Activated CD4-positive, alpha-beta T cell treated with anti-CD3 and anti-CD28 coated beads for 36 hours (primary cell): ENCODE measurements at places on chromosomes 16 and 17.

- DNase-seq: no peak
These were observed 33.6 kb upstream of the CACNG4 start for GRCh38 chr17:66930933-66931332.

DNA sequence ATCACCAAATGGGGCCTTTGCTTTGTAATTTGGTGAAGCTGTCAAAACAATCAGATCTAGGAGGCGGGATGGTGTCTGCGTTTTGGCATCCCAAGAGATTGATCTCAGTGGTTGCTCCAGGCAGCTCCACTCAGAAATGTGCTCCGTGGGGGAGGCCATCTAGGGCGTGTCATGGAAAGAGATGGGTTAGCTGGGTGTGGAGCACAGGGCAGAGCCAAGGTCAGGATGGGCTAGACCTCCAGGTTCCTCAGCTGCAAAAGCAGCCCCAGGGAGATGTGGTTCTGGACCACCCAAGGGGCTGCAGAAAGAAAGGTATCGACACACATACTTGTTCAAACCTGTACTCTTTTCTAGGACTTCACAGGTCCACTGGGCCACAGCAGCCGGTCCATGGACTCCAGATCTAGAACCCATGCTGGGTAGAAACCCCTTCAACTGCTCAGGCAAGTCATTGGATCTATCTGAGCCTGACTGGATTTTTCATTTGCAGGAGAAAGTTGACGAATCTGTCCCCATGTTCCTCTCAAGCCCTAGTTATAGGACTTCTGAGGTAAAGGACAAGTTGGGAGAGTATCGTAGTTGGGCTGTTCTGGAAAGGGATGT lies 270.2 kb upstream of the RPL38 start:
- no peak for DNase-seq

DNA sequence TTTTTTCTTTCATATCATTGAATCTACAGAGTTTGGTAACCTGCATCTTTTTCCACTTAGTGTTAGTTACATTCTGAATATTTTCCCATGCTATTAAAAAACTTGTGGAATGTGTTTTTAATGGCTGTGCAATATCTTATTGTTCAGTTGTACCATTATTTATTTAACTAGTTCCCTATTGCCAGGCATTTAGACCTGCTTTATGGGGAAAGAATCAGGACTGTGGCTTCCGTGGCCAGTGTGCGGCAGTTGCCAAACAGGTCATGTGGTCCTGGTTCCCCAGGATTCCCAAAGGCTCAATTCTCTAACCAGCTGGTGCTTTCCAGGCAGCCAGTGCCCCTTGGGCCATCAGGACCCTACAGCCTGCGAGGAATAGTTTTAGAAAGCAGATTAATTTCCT lies 30.8 kb downstream of the NDEL1 start:
- no peak for DNase-seq

DNA sequence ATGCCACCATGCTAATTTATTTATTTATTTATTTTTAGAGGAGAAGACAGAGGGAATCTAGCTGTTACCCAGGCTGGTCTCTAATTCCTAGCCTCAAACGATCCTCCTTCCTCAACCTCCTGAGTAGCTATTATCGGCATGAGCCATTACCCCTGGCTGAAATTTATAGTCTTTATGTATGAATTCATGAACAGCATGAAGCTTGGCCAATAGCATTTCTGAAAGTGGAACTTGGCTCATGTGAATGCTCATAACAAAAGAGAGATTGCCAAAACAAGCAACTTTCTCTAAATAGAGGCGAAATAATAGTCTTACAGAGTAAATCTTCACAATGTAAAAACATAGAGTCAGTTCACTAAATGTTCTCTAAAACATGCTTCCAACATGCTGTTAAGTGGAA lies 30.1 kb upstream of the SMURF2 start:
- DNase-seq: no peak

- no peak for DNase-seq
These were observed 8.7 kb downstream of the CAMTA2 start for GRCh38 chr17:4978726-4979125.

DNA sequence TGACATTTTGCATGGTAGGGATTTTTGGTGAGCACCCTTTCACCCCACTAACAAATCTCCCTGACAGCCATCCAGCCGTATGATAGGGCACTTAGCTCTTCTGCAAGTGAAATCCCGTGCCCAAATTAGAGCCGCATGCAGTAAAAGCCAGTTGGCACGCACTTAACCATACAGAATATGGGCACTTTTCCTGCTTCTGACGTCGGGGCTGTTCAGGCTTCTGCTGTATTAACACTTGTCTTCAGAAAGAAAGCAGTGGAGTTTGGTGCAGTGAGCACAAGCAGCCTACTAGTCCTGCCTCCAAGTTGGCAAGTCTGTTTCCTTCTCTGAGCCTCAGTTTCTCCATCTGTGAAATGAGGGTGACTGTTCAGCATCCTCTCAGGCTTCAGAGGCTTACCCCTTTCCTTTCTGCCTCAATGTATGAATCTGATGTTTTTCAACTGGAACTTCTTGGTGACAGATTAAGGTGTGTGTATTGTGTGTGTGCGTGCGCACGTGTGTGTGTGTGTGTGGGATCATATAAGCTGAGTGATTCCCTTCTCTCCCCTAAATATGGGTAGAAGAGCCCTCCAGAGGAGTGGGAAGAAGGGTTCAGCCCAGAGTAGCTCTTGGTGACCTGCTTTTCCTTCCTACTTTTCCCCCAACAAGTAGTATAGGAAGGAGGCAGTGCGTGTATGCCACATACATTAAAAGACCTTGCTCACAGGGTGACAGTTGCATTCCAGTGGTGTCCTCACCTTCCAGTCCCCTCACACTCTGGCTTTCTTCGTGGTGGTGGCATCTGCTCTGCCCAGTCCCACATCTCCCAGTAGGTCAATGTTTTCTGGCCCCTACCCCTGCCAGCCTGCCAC lies 19.0 kb downstream of the IGF2BP1 start:
- no peak for DNase-seq

DNA sequence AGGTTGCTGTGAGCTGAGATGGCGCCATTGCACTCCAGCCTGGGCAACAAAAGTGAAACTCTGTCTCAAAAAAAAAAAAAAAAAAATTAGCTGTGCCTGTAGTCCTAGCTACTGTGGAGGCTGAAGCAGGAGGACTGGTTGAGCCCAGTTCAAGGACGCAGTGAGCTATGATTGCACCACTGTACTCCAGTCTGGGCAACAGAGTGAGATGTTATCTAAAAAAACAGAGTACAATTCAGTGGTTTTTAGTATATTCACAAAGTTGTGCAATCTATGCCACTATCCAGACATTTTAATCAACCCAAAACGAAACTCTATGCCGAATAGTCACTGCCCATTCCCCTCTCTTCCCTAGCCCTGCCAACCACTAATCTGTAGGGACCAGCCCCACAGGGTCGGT lies 25.1 kb downstream of the C16orf54 start:
- no peak for DNase-seq

GRCh38 chr17:3613124-3613523 lies 3.9 kb upstream of the TRPV1 start:
- no peak for DNase-seq

DNA sequence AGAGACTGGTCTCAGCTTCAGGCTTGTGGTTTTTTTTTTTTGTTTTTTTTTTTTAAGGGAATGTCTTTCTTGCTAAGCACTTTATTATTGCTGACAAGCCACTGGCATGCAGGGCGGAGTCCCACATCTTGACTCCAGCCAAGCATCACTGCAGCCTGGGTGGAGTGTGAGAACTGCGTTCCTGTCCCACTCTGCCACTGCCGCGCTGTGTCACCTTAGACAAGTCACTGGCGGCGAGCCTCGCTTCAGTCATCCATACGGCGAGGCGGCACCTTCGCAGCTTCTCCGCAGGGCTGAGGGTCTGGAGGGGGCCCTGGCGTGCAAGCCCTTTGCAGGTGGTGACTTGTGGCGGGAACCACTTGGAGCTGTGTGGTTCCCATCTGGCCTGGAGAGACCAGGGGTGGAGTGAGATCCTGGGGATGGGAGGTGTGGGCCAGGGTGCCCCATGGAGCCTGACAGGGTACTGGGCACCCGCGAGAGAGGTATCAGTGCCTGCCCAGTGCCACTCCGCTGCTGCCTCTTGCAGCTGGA lies 99.1 kb upstream of the CIBAR2 start:
- DNase-seq: no peak

DNA sequence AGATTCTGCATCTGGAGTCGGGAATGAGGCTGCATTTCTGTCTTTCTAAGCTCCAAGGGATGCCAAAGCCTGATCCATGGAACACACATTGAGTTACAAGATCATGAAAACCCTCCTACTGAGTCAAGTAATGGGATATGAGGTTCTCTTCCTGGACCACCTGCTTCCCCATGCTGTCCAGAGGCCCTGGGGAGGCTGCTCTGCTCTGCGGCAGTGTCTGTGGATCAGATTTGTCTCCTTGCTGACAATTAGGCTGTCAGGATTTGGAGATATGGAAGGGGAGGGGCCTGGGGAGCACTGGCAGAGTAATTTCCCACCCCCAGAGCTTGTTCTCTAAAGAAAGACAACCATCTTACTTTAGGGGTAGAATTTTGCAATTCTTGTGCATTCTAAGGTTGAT lies 33.0 kb downstream of the C16orf95 start:
- DNase-seq: no peak

DNA sequence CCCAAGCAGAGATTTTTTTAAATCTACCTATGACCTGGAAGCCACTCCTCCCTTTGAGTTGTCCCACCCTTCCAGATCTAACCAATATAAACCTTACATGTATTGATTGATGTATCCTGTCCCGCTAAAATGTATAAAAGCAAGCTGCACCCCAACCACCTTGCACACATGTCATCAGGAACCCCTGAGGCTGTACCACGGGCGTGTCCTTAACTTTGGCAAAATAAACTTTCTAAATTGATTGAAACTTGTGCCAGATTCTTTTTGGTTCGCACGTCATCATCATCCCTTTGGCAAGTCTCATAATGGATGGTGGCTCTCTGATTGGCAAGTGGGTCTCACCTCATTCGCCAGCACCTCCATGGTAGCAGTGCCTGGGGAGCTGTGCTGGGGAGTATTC lies 60.2 kb downstream of the CNGB1 start:
- no peak for DNase-seq

GRCh38 chr17:28948873-28949184 lies 2.5 kb downstream of the PHF12 start:
- DNase-seq: no peak

- DNase-seq: no peak
These were observed 7.3 kb upstream of the CAPNS2 start for GRCh38 chr16:55559233-55559632.

GRCh38 chr16:19840524-19841110 lies 44.0 kb downstream of the GPRC5B start:
- DNase-seq: no peak

DNA sequence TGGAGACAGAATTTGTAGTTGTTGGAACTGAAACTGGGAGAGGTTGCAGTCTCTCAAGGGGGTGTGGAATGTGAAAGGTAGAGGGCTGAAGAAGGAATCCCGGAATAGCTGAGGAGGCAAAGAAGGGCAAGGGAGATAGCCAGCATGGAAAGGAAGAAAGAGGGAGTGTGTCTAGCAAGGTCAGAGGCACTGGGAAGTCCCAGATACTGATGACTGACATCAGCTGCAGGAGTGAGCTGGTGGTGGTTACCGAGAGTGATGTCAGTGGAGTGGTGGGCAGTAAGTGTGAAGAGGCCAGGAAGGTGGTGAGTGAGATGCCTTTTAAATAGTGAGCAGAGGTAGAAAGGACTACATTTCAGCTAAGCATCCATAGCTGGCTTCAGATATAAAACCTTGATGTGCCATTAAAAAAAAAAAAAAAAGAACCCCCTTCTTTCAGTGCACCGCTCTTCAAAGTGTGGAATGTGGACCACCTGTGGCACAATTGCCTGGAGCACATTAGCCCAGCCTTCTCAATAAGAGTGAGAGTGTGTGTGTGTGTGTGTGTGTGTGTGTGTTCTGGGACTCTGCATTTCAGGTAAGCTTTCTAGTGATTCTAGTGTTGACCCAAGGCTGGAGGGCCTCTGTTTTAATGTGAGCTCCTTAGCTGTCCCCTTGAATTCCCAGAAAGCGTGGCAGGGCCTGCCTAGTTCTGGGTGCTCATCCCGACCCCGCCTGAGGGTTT lies 8.5 kb downstream of the PRMT7 start:
- DNase-seq: peak; percentile 81

GRCh38 chr17:21388066-21388465 lies 11.9 kb downstream of the KCNJ12 start:
- no peak for DNase-seq

DNA sequence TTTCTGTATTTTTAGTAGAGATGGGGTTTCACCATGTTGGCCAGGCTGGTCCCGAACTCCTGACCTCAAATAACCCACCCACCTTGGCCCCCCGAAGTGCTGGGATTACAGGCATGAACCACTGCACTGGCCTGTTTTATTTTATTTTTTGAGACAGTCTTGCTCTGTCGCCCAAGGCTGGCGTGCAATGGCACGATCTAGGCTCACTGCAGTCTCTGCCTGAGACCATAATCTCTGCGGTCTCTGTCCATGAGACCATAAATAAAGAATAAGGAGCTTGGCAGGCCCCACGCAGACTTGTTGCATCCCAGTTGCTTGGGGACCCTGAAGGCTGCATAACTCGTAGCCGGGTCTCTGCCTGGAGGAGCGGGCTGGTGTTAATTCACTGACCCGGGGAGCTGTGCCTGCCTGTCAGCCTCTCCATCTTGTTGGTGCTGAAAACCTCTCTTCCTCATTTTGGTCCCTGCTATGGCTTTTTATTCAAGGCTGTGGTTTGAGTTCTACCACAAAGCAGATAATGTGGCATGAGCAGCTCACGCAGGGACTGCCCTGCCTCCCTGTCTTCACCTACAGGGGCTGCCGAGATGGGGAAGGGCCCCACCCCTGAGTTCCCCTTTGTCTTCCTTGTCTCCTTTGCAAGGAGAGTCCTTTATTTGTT lies 82.1 kb downstream of the MSI2 start:
- DNase-seq: no peak

GRCh38 chr16:78005881-78006280 lies 16.5 kb upstream of the CLEC3A start:
- peak; percentile 18 for DNase-seq

DNA sequence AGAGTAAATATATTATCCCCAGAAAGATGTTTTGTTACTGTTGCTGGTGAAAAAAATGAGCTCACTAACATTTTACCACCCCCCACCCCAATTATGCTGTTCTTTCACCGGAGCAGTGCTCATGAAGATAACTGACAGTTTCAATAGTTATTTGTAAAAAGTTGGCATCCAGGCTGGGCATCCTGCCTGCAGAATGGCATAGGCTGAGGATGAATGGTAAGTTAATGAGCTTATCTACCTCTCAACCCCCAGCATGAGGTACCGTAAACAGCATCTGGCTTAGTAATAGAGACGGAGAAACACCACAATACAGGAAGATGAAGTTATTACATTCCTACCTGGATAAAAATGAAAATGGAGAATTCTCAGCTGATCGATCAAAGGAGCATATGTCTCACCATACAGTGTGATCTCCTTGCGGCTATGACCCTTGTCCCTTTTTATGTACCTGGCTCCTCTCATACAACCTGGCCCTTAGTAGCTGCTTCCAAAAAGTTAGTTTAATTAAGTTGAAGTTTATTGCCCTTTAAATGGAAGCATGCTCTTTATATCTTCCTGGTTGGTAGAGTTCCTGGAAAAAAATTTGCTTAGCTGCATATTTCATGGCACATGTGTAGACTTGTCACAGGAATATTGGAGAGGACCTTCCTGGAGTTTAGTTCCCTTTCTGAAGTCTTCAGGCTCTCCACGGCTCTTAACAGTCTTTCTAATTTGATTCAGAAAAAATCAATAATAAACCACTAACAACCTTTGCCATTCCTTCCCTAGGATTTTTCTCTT lies 61.2 kb upstream of the MPHOSPH6 start:
- DNase-seq: no peak
